ENCODE measurements at places on chromosomes 16 and 17. TPM values are rescaled to one million over a fixed set of nuclear protein-coding genes. Genes with fewer than 3 reads are reported as not detected.
A peak's percentile ranks its signal among the peaks of the same experiment; 100 is the strongest.

KRT36 gene
- total RNA-seq = not detected

SSTR5 gene
- not detected for total RNA-seq

HASPIN gene
- 6.6 TPM for total RNA-seq

DNA sequence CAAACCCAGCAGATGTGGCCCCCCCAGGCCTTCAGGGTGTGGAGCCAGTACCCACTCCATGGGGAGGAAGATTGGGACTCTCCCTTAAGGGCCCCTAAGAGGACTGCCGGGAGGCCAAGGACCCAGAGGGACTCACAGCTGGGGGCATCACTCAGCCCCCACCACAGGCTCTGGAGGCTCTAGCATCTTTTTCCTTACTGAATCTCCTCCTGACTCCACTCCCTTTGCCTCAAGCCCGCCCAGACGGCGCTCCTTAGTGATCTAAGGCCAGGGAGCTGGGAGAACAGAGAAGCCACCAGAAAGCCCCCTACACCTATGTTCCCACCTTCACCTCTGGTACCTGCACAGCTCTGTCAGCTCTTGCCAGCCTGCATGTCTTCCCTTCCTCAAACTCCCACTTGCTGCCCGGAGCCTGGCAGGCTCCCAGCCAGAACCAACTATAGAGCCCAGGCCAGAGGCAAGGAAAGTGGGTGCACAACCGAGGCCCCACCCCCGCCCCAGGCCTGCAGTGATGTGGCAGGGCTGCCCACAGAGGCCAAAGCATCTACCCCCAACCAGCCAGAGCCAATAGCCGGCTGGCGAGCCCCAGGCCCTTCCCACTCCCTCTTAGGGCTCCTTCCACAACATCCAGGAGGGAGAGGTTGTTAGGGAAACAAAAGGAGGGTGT, 22.3 kb upstream of the MPO start:
- H3K27ac ChIP-seq = no peak overlapping the region
- peaks cover 14% of the 10 kb centered on the region for H3K27me3 ChIP-seq
- no peak overlapping the region for H3K4me3 ChIP-seq
- no peaks in the 10 kb centered on the region for H3K36me3 ChIP-seq

DNA sequence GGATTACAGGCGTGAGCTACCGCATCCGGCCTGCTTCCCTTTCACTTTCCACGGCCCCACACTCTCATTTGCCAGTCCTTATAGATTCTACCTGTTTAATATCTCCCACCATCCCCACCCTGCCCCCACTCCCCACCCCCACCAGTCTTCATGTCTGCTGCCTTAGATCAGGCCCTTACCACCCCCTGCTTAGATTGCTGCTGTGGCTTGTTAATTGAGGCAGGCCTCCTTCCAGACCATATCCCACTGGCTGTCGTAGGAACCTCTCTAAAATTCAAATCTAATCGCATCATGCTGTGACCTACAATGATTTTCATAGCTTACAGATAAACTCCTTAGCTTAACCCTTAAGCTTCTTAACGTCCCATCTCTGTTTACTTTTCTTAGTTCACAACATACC, 4.9 kb downstream of the IQCK start:
- H3K27ac ChIP-seq = no peak overlapping the region
- H3K36me3 ChIP-seq = no peaks in the 10 kb centered on the region
- DNase-seq = no peak

- H3K27ac ChIP-seq = no peak overlapping the region
- H3K4me3 ChIP-seq = no peak overlapping the region
- no peak for DNase-seq
- H3K36me3 ChIP-seq = no peaks in the 10 kb centered on the region
- H3K4me1 ChIP-seq = peaks cover 8% of the 10 kb centered on the region
- peaks cover 5% of the 10 kb centered on the region for H3K27me3 ChIP-seq
Observed at GRCh38 chr16:21666772-21667171, 3.0 kb downstream of the OTOA start.

DNA sequence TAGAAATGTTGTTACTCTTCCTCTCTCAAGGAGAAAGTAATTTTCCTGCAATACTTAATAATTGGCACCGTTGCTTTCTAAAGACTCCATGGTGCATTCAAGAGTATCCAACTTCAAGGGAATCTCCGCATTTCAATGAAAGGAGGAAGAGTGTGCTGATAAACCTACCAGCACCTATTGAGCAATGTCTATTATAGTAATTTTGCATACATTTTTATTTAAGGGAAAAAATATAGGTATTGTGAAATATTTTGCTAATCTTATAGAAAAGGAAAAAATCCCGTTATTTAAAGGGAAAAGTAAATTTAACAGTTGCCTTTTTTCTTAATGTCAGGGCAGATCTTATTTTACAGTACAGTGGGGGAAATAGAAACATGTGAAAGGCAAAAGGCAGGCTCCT, 1.1 kb upstream of the TMEM106A start:
- peaks cover 42% of the 10 kb centered on the region for H3K4me1 ChIP-seq
- H3K4me3 ChIP-seq = peak overlapping the region; percentile 94
- H3K27me3 ChIP-seq = no peaks in the 10 kb centered on the region
- H3K36me3 ChIP-seq = peaks cover 39% of the 10 kb centered on the region
- no peak for DNase-seq
- H3K27ac ChIP-seq = peak overlapping the region; percentile 93

DNA sequence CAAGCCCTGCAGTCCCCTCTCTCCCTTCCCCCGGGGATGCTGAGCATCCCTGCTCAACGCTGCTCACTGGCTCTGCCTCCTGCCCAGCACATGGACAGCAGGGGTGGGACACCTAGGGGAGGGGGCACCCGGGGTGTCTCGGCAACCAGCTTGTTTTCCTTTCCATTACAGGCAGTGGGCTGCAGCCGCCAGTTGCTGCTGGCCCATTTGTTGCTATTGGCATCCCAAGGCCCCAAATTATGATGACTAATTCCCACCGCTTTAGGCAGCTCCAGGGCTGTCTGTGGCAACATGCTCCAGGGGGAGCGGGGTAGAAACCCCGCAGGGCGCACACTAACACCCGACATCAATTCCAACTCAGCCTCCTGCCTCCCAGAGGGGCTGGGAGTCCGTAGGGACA, 4.9 kb downstream of the SDK2 start:
- peaks cover 2% of the 10 kb centered on the region for H3K27me3 ChIP-seq
- no peaks in the 10 kb centered on the region for H3K36me3 ChIP-seq
- H3K27ac ChIP-seq = no peak overlapping the region
- no peaks in the 10 kb centered on the region for H3K4me1 ChIP-seq

DNA sequence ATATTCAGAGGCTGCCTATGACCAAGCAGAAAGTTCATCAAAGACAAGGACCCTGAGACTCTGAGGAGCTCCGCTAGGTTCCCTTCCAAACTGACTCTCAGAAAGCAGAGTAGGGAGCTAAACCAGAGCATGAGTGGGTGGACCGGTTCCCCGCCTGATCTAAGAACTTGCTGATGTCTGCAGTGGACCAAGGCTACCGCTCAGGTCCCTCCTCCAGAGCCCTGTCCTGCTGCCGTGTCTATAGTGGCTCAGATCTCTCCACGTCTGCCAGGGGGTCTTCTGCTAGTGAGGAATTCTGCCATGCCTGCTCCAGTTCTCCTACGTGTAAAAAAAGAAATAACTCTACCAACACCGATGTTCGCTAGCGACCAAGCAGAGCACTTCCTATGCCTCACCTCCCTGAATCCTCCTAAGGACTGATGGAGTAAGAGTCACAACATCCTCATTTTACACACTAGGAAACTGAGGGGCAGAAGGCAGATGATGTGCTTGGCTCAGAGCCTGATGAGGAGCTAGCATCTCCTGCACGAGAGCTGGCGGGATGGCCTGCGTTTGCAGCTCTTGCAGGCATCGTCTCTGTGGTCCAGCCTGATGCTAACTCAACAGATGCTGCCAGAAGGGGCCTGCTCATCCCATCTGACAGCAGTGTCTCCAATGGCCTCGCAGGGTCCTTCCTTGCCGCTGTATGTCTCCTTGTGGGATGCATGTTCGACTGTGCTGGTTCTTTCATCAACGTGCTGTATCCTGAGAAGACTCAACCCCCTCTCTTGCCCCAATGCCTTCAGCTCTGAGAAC, 265.5 kb downstream of the C16orf95 start:
- peaks cover 12% of the 10 kb centered on the region for H3K4me1 ChIP-seq
- no peaks in the 10 kb centered on the region for H3K36me3 ChIP-seq
- H3K27ac ChIP-seq = no peak overlapping the region

GRCh38 chr16:74759564-74759963, 15.1 kb downstream of the FA2H start:
- no peak overlapping the region for H3K4me3 ChIP-seq
- no peaks in the 10 kb centered on the region for H3K36me3 ChIP-seq
- peaks cover 16% of the 10 kb centered on the region for H3K4me1 ChIP-seq
- no peak for DNase-seq
- H3K27ac ChIP-seq = no peak overlapping the region
- peaks cover 14% of the 10 kb centered on the region for H3K27me3 ChIP-seq

- H3K27me3 ChIP-seq = no peaks in the 10 kb centered on the region
- peaks cover 27% of the 10 kb centered on the region for H3K36me3 ChIP-seq
- H3K27ac ChIP-seq = no peak overlapping the region
Observed at GRCh38 chr17:1878419-1879121, 48.8 kb downstream of the RPA1 start.

GRCh38 chr16:57519796-57520360, 16.5 kb downstream of the CCDC102A start:
- H3K4me1 ChIP-seq = no peaks in the 10 kb centered on the region
- no peak overlapping the region for H3K4me3 ChIP-seq
- no peaks in the 10 kb centered on the region for H3K36me3 ChIP-seq
- H3K27me3 ChIP-seq = peaks cover 5% of the 10 kb centered on the region
- no peak overlapping the region for H3K27ac ChIP-seq

DNA sequence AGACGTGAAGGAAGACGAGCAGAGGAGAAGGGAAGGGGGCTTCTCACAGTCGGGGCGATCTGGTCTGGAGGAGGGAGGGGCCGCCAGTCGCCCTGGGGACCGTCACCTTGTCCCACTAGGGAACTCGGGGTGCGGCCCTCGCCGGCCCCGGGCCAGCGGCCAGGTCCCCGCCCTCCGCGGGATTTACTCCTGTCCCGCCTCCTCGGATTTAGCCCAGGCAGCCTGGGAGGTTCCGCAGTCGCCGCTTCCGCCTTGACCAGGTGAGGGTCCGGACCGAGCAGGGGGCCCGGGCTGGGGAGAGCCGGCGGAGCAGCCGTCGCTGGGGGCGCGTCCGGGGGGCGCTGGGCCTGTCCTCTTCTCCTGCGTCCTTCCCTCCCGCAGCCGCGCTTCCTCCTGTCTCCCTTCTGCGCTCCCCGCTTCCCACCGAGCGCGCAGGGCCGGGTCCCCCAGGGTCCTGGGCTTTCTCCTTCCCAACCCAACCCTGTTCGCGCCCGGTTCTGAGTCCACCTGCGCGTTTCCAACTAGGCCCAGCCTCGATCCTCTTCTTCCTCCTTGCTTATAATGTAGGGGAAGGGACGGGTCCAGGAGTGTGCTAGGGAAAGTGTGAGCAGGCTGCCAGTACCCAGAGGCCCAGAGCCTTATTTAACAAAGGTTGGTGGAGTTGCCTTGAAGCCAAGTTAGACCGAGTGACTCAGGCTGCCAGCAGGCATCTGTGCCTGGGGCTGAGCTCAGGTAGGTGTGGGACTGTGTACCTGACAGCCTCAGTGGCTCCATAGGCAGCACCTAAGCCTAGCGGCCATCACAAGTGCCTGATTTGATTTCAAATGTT, at the start of gene TNK1:
Gene TNK1, plus strand, starts transcription at position 235 of the 829 bp plus-strand sequence. CDS start 1,838 bp downstream, outside the sequence.
- peak within 1 kb of the TSS; percentile 12 for H3K27ac ChIP-seq
- H3K4me3 ChIP-seq = peak within 1 kb of the TSS; percentile 67
- DNase-seq = no peak
- H3K27me3 ChIP-seq = peaks cover 19% of the 10 kb centered on the region

GRCh38 chr17:69390795-69391501, 23.5 kb upstream of the MAP2K6 start:
- H3K36me3 ChIP-seq = no peaks in the 10 kb centered on the region
- no peak overlapping the region for H3K27ac ChIP-seq
- no peaks in the 10 kb centered on the region for H3K27me3 ChIP-seq
- no peaks in the 10 kb centered on the region for H3K4me1 ChIP-seq
- no peak for DNase-seq

GRCh38 chr16:87178977-87179376, 138.2 kb downstream of the C16orf95 start:
- peak; percentile 9 for DNase-seq
- no peak overlapping the region for H3K4me3 ChIP-seq
- H3K36me3 ChIP-seq = no peaks in the 10 kb centered on the region

GRCh38 chr17:43040655-43041054, 15.6 kb downstream of the RND2 start:
- H3K27ac ChIP-seq = no peak overlapping the region
- H3K4me3 ChIP-seq = no peak overlapping the region
- no peak for DNase-seq
- no peaks in the 10 kb centered on the region for H3K27me3 ChIP-seq

- H3K36me3 ChIP-seq = no peaks in the 10 kb centered on the region
- peak; percentile 50 for DNase-seq
Observed at GRCh38 chr17:66900126-66901010, 64.1 kb upstream of the CACNG4 start.

GRCh38 chr16:86806838-86807351, 228.5 kb downstream of the FOXL1 start:
- no peak overlapping the region for H3K27ac ChIP-seq
- H3K4me3 ChIP-seq = peak overlapping the region; percentile 22
- no peaks in the 10 kb centered on the region for H3K36me3 ChIP-seq
- H3K27me3 ChIP-seq = peaks cover 46% of the 10 kb centered on the region
- peaks cover 21% of the 10 kb centered on the region for H3K4me1 ChIP-seq
- DNase-seq = no peak

- no peak overlapping the region for H3K4me3 ChIP-seq
- no peak for DNase-seq
- H3K36me3 ChIP-seq = peaks cover 3% of the 10 kb centered on the region
- peaks cover 27% of the 10 kb centered on the region for H3K27me3 ChIP-seq
- no peak overlapping the region for H3K27ac ChIP-seq
Observed at GRCh38 chr17:17810895-17811248, 25.9 kb downstream of the SREBF1 start.
